ENCODE measurements at places on chromosomes 5 and 9. TPM values are rescaled to one million over a fixed set of nuclear protein-coding genes. Genes with fewer than 3 reads are reported as not detected.

The PCDHB13 gene
- total RNA-seq, result 7.9 TPM

The POU4F3 gene
- 0.12 TPM for total RNA-seq

The FOXE1 gene
- not detected for total RNA-seq

The EIF4E1B gene
- not detected for total RNA-seq

The SLC25A2 gene
- 0.35 TPM for total RNA-seq

The EGFLAM gene
- total RNA-seq, result 14.2 TPM

The KIF20A gene
- total RNA-seq, result 21.8 TPM

The LMX1B gene
- 4.1 TPM for total RNA-seq

The IFNA10 gene
- total RNA-seq, result not detected

The DNLZ gene
- 8.4 TPM for total RNA-seq

The SAPCD2 gene
- total RNA-seq, result 7.2 TPM

The MAMDC4 gene
- total RNA-seq, result 10.9 TPM

The BHMT gene
- 359 TPM for total RNA-seq

The LURAP1L gene
- total RNA-seq, result 32.5 TPM

The NTRK2 gene
- total RNA-seq, result 66.0 TPM

The FAM153A gene
- 0.58 TPM for total RNA-seq

The DPP7 gene
- 20.4 TPM for total RNA-seq

The CRHBP gene
- total RNA-seq, result 33.6 TPM

The PALM2AKAP2 gene
- 20.7 TPM for total RNA-seq

The JADE2 gene
- total RNA-seq, result 26.9 TPM

The NUTM2G gene
- total RNA-seq, result not detected

The RAD1 gene
- total RNA-seq, result 42.0 TPM

The FAM120A gene
- total RNA-seq, result 99.2 TPM

The HTR4 gene
- total RNA-seq, result 0.35 TPM

The SPINK14 gene
- total RNA-seq, result not detected

The LVRN gene
- total RNA-seq, result 2.6 TPM

The SAP30L gene
- 23.4 TPM for total RNA-seq

The SLIT3 gene
- 40.6 TPM for total RNA-seq

The CETN3 gene
- total RNA-seq, result 17.1 TPM

The ANKRD18B gene
- 1.6 TPM for total RNA-seq

The QRFP gene
- total RNA-seq, result not detected

The IL7R gene
- 1.6 TPM for total RNA-seq

The GIN1 gene
- 8.5 TPM for total RNA-seq

The GHR gene
- 21.6 TPM for total RNA-seq

The C5orf15 gene
- 81.7 TPM for total RNA-seq

The GRM6 gene
- not detected for total RNA-seq

The DROSHA gene
- 73.6 TPM for total RNA-seq

The PDE6A gene
- 0.06 TPM for total RNA-seq

The SPATA31D4 gene
- not detected for total RNA-seq

The PTCH1 gene
- 35.0 TPM for total RNA-seq

The CDC25C gene
- total RNA-seq, result 5.1 TPM

The PRLR gene
- 27.6 TPM for total RNA-seq

The ELAVL2 gene
- total RNA-seq, result 2.0 TPM

The ANKRD18A gene
- total RNA-seq, result 2.9 TPM

The GBGT1 gene
- 5.6 TPM for total RNA-seq

The FREM1 gene
- total RNA-seq, result 172 TPM

The IRX4 gene
- total RNA-seq, result 0.23 TPM

The ZNF346 gene
- total RNA-seq, result 30.9 TPM

The PCDHGB1 gene
- 6.0 TPM for total RNA-seq

The PAX5 gene
- 0.47 TPM for total RNA-seq

The KLHL3 gene
- 22.9 TPM for total RNA-seq

The POU5F2 gene
- total RNA-seq, result 5.1 TPM

The WHRN gene
- total RNA-seq, result 7.8 TPM

All from metanephros (tissue), 2 donors.